ENCODE measurements at places on chromosomes 7 and 10.

DNA sequence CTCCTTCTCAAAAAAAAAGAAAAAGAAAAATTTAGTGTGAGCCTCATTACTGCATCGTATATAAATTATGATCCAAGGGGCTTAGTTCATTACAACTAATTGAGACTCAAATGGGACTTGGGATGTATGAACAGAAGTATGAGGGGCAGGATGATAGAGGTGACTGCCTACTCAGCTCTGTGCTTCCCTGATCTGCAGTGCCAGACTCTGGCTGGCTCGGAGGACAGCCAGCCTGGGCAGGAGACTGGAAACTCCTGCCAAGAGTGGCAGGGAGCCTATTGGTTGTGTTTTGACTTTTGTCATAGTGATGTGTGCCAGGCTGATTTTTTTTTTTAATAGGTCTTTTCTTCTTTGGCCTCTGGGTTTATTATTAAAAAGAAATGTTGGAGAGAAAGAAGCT lies 73.8 kb upstream of the GTF2IRD1 start:
- DNase-seq: no peak

GRCh38 chr7:151198945-151199848 lies 11.1 kb downstream of the H2BK1 start:
- no peak for DNase-seq

DNA sequence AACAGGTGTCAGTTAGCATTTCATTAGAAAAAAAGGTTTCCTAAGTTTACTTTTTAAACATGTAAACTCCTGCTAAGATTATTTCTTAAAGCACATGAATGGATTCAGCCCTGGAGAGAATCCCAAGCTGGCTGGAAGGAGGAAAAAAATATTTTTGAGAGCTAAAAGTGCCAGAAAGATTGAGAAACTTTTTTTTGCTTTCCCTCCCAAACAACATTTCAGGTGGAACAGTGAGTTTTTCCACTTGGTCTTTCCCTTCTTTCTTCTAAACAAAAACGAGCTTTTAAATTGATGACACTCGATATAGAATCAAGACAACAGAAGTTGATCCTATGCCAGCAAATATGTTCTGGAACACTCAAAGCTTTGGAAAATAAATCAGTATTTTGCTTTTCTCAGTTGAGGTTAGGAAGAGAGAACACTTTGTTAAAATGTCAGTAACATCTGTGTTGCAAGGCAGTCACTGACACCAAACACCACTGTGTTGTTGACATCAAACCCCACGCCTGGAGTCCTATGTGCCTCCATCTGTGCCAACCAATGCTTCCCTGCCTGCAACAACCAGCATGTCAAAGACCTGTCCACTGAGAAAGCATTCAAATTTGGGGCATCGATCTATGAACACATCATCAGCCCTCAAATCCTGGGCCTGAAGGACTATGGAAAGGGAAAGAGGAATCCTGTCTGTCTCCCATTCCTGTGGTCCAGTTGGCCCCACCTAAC lies 22.9 kb upstream of the INSIG1 start:
- no peak for DNase-seq

- DNase-seq: no peak
These were observed 19.5 kb upstream of the PLPP4 start for GRCh38 chr10:120437541-120437940.

- no peak for DNase-seq
These were observed 9.2 kb downstream of the GDF2 start for GRCh38 chr10:47331491-47331890.

DNA sequence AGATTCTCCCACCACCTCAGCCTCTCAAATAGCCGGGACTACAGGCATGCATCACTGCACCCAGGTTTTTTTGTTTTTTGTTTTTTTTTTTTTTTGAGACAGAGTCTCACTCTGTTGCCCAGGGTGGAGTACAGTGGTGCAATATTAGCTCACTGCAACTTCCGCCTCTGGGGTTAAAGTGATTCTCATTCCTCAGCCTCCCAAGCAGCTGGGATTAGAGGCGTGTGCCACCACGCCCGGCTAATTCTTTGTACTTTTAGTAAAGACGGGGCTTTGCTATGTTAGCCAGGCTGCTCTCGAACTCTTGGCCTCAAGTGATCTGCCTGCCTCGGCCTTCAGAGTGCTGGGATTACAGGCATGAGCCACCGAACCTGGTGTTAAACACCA lies 107.5 kb upstream of the KIF5B start:
- DNase-seq: no peak

GRCh38 chr10:112313911-112314310 lies 30.7 kb downstream of the TECTB start:
- no peak for DNase-seq

- no peak for DNase-seq
These were observed 510 bp downstream of the ZSWIM8 start for GRCh38 chr10:73785721-73786511.

DNA sequence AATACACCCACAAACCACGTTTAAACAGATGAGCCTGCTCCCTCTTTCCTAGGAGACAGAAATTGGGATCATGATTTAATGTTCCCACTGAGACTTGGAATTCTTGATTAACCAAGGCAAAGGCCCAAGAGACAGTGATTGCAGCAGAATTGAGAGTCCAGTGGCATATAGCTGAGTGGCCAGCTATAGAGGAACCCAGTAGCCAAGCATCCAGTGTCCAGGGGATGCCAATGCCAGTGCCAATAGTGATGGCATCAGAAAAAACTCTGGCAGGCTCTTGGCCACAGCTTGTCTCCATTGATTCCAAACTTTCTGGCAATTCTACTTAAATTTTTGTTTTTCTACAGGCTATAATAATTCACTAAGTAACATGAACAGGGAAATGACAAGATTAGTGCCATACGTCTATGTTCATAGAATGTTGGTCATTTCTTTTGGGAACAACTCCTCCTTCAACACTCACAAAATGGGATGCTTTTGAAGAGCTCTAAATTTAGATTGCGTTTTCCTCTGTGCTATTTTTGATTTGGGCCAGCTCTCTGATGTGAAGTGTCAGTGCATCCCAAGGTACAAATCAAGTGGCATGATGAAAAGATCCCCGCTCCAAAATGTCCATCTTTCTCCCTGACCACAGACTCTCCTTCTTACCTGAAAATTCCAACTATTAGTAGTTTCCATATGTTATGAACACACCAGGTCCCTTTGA lies 83.1 kb upstream of the A1CF start:
- no peak for DNase-seq

- DNase-seq: no peak
These were observed 94.4 kb downstream of the PODXL start for GRCh38 chr7:131462059-131462458.

- no peak for DNase-seq
These were observed 99.2 kb downstream of the DLG5 start for GRCh38 chr10:77827366-77827765.

GRCh38 chr10:30432622-30433305 lies 1.2 kb upstream of the MAP3K8 start:
- DNase-seq: no peak

DNA sequence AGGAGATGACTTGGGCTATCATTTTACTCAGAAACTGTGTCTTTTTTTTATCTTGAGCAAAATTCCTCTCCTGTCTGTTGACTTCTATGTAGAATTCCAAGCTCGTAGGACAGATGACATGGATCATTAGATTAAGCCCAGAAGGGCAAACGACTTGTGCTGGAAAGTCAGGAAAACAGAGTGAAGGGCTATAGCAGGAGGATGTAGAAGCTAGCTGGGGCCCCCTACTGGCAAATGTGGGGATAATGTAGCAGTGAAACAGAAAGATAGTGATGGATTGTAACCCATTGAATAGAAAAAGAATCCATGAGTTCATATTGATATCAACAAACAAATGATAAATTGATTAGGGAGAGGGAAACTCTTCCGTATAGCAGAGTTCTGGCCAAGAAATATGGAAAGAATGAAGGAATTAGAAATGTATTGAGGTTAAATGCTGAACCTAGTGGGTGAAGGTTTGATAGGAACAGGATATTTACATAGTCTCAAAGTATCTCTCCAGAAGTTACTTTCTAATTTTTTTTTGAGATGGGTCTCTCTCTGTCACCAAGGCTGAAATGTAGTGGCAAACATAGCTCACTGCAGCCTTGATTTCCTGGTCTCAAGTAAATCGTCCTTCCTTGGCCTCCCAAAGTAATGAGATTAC lies 103.6 kb downstream of the LYZL1 start:
- DNase-seq: no peak

DNA sequence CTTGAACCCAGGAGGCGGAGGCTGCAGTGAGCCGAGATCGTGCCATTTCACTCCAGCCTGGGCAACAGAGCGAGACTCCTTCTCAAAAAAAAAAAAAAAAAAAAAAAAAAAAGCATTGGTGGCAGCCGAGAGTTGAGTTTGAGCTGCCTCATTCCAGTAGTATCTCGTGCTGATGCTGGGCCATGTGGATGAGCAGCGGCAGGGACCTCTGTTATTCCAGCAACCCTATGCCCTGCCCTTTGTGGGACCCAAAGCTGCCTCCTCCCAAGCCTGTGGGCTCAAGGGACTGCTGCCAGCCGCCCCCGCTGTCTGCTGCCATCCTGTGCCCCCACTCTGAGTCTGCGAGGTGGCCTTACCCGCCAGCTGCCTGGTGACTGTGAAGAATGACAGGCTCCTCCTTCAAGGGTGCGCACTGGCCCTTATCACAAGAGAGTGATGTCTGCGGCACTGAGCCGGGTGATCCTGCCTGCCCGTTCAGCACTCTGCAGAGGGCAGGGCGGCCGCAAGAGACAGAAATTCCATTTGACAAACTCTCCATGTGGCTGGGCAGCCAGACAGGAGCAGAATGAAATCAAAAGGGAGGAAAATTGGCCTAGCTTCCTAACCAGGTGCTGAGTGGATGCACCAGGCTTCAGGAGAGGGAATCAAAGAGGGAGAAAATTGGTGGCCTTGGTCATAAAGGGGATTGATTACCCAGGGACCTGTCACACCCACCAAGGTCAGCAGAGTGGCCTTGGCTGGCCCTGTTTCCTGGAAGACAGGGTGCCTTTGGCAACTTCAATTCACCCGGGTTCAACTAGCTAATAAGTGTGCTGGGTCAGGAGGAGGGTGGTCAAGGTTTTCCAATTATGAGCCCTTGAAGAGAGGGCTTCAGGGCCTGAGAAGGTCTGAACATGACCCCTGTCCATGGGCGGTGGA lies 65.3 kb upstream of the ZMIZ1 start:
- no peak for DNase-seq

- DNase-seq: no peak
These were observed 104.9 kb downstream of the CREB5 start for GRCh38 chr7:28517206-28517605.

DNA sequence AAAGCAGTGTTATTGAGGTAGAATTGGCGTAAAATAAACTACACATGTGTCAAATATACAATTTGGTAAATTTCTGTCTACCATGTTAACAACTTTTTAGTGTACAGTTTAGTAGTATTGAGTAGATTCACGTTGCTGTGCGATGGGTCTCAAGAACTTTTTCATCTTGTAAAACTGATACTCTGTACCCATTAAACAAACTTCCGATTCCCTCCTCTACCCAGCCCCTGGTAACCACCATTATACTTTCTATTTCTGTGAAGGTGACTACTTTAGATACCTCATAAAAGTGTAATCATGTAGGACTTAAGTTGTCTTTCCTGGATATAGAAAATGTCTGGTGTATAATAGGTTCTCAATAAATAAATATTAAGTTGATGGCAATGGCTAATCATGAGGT lies 408.5 kb upstream of the POT1 start:
- no peak for DNase-seq

DNA sequence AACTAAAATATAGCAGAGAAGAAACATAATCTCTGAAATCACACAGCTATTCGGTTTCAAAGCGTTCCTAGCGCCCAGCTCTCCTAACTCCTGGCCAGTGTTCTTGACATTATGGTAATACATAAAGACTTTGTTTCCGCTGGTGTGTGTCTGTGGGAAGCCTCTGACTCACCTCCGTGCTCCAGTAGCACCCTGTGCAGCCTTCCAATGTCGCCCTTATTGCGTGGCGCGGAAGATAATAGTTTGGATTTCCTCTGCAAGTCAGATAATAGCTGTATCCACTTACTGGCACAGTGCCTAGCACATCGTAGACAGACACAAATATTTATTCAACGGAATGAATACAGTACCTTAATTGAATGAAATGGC lies 570 bp downstream of the BMS1 start:
- DNase-seq: no peak

GRCh38 chr7:33671531-33672262 lies 233.6 kb upstream of the BMPER start:
- no peak for DNase-seq

- no peak for DNase-seq
These were observed 97.7 kb downstream of the HIBADH start for GRCh38 chr7:27564881-27565482.

- no peak for DNase-seq
These were observed 308.4 kb upstream of the POM121L12 start for GRCh38 chr7:52726986-52727385.

DNA sequence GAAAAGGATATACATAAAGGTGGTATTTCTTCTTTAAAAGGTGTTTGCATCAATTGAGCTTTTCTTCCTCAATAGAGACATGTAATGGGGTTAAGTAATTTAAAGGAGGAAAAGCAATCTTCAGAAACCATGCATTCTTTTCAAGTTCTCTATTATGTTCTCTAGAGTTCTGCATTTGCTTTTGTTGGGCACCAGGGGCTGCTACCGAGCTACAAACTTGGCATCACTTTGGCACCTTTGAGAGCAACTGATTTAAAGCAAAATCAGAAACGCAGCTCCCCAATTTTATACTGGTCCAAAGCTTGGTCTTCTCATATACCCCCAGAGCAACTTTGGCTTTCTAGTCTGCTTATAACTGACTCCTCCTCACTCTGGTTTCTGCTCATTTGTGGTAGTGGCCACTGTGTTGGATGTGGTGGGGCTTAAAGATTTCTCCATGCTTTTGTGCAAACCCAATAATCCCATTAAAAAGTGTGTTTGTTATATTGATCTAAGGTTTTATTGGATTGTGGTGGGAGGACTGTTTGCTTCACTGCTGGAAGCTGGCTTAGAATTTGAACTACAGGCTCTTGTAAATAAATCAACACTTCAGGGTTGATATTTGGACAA lies 712.1 kb downstream of the PHTF2 start:
- DNase-seq: no peak

DNA sequence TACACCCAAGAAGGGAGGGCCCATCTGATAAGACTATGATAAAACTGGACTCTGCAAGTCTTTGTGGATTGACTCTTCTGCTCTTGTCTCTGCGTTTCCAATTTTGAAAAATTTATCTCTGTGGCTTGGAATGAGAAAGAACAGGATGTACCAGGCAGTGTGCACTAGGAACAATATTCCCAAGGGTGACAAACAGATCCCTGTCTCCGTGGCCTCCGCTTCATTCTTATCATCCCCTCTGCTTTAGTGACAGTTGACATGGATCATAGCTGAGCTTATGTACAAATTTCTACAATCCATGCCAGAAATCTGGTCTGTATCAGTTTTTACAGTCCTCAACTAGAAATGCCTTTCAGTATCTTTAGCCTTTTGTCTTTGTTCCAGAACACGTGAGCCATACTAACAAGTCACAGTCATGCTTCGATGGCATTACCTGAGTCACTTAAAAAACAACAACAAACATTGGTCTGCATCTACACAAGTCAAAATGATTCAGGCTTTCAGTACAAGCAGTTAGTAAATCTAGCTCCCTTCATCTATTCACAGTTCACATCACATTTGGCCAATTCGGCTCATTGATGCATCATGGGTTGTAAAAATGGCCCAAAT lies 393.6 kb upstream of the CELF2 start:
- DNase-seq: no peak
